ENCODE measurements at places on chromosomes 5 and 9.
A peak's percentile ranks its signal among the peaks of the same experiment; 100 is the strongest.

DNA sequence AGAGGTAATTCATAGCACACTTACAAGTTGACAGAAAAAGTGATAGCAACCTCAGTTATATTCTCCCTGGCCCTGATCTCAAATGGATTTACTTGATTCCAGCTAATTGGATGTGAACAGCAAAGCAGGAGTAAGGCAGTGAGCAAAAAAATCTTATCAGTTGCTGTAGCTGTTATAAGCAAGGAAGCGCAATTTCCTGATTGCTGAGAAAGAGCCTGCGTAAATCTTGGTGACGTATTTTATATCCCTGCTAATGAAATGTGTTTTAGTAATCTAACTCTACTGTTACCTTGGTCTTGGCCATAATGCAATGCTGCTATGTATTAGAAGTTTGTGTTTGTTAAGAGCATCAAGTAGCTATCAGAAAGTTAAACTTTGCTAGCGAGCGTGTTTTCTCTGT lies 661.2 kb upstream of the SEMA6A start:
- DNase-seq: no peak

GRCh38 chr5:136703706-136704105 lies 338.4 kb upstream of the TRPC7 start:
- no peak for DNase-seq

GRCh38 chr9:97703437-97704344 lies 6.6 kb upstream of the XPA start:
- DNase-seq: peak; percentile 15

DNA sequence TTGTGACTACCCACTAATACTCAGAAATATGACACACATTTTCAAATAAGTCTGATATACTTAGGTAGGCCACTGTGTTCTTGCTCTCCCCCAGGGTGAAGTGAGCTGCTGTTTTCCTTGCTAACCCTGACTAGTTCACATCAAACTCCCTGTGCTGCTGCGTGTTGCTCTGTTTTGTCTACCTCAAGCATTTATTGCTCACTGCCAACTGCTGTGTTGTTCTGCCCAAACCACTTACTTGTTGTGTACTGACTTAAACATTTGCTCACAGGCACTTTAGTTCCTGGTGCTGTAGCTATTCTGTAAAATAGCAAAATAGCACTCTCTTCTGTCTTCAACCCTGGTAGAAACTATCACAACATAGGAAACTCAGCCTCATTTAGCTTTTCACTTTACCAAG lies 255.7 kb downstream of the HCN1 start:
- no peak for DNase-seq

DNA sequence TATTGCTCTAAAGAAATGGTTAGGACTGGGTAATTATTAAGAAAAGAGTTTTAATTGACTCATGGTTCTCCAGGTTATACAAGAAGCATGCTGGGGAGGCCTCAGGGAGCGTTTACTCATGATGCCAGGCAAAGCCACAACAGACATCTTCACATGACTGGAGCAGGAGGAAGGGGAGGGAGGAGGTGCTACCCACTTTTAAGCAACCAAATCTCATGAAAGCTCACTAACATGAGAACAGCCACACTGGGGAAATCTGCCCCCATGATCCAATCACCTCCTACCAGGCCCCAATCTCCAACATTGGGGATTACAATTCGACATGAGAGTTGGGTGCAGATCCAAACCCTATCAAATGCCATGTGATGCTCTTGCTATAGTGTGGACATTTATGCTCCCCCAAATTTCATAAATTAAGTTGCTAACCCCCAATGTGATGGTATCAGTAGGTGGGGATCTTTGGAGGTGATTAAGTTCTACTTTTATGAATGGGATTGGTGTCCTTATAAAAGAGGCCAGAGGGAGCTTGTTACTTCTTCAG lies 773.6 kb upstream of the CDH10 start:
- no peak for DNase-seq

DNA sequence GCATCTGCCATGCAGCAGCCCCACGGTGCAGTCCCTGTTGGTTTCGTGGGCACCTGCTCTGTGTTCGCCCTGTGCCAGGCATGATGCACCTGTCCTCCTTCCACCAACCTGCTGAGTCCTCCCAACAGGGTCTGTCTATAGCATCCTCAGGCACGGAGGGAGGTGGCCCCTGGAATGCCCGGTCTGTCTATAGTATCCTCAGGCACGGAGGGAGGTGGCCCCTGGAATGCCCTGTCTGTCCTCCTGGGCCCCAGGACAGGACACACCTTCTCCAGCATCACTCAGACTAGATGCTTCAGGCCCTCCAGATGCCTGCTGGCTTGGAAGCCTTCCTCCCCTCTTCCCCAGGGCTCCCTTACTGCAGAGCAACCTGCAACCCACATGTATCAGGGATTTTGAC lies 9.9 kb upstream of the PHYHD1 start:
- no peak for DNase-seq

- no peak for DNase-seq
Measured at GRCh38 chr9:98018347-98018746, 35.2 kb downstream of the ANP32B start.

DNA sequence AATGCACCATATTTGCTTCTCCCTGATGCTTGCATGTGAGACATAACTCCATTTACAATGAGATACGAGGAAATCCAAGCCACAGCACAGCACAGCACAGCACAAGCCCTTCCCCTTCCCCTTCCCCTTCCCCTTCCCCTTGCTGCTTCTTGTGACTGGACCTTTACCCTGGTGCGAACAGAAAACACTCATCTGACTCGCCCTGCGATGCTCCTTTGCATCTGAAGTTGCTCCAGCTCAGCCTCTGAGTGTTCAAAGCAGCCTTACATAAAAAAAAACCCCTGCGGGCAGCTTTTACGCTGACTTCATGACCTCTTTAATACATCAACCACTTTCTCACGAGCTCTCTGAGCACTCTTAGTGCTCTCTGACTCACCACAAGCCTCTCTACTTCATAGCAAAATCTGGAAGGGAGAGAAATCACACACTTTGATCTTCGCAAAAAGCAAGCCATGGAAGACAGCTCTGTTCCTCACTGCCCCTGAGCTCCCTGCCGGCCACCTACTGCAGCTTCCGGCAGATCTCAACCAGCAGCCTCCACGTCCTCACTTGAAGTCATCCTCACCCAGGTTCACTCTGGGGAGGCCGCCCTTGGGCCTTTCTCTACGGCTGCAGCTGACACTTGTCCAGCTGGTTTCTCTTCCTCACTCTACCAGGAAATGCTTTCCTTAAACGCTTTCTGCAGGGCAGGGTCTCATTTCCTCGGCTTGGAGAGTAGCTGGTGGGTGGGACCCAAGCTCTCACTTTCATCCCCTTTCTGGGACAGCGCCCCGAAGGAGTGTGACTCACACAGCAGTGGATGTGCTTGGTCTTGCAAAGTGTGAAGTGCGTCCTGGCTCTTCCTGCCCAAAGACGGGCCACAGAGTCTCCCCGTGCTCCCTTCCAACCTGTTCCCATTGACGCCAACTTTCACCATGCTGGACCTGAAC lies 5.3 kb downstream of the SLC34A1 start:
- DNase-seq: peak; percentile 38

DNA sequence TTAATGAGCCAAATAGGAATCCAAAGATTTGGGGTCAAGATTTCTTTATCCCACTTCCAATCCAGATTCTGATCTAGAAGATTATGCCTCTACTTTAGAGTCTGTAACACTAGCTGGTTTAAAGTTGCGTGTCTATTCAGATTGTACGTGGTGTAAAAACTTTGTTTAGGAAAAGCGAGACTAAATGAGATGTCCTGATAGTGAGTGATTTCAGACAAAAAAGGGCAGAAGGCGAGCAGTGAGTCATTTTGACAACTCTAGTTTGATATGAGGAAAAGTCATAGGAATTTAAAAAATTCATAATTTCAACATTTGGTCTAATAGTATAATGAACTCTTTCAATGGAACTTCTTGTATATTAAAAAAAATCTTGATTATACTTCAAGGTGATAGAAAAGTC lies 119.6 kb upstream of the KLF9 start:
- DNase-seq: no peak

Data from stimulated activated CD8-positive, alpha-beta memory T cell treated with anti-CD3 and anti-CD28 coated beads, Interleukin-15, amount 100 ng/mL, for 48 hours (primary cell).